Activated CD4-positive, alpha-beta T cell treated with anti-CD3 and anti-CD28 coated beads for 24 hours (primary cell): ENCODE measurements at places on chromosomes 6 and 20.

DNA sequence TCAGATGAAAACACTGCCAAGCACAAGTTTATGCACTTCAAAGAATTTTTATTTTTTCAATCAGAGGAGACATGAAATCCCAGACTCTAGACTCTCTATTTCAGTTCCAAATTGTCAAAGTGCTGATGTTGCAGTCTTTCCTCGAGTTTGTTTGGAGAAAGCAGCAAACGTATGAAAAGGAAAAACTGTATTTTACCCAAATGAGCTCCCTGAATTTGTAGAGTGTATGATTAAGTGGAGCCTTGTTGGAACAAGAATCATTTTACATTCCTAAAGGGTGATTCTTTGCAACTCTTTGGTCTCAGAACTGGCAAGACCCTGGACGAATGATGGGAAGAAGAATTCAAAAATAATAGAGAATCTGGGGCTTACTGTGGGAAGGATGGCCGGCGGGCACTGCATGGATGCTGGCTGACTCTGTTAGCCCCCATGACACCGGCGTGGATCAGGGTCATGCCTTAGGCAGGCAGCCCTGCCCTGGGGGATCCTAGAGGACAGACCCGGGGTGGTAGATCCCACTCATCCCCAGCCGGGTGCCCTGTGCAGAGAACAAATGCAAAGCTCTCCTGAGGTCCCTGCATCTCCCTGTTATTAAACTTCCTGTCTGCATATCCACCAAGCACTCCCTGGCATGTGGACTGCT lies 207.4 kb downstream of the FNDC1 start:
- DNase-seq = no peak

GRCh38 chr6:74720923-74721322 lies 484.9 kb downstream of the COL12A1 start:
- no peak for DNase-seq

- no peak for DNase-seq
Observed at GRCh38 chr6:136613477-136613876, 63.3 kb upstream of the MAP7 start.

- DNase-seq = no peak
Observed at GRCh38 chr6:150245148-150245935, 102.5 kb downstream of the PPP1R14C start.

DNA sequence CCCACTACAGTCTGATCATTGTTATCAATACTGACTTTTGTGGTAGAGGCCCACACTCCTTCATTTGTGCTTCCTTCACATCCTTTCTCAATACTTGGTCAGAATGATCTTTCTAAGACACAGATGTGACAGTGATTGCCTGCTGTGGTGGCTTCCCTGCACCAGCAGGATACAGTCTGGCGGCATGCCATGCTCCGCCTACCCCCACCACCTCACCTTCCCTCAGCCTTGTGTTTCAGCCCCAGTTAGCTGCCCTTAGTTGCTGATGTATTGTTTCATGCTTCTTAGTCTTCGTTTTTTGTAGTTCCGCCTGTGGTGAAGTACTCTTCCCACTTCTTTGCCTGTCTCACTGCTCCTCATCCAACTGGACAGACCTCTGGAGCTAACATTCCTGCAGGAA lies 10.9 kb downstream of the LRRC1 start:
- DNase-seq = no peak

- DNase-seq = no peak
Observed at GRCh38 chr6:38164671-38165108, 345.2 kb downstream of the ZFAND3 start.
